ENCODE measurements at places on chromosomes 16 and 17.

DNA sequence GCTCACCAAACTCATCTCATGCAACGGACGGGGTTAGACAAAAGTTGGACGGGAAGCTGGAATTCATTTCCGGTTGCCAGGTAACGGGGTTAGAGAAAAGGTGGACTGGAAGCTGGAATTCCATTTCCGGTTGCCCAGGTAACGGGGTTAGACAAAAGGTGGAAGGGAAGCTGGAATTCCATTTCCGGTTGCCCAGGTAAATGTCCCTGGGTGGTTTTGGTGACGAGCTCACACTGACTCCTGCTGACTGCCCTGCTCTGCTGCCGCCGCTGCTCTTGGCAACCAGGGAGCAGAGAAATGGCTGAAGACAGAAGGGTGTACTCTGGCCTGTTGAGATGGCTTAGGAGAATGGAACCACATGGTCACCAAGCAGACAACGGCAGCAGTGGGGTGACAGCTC is 170.3 kb upstream of the RPH3AL start:
- no peak for DNase-seq

DNA sequence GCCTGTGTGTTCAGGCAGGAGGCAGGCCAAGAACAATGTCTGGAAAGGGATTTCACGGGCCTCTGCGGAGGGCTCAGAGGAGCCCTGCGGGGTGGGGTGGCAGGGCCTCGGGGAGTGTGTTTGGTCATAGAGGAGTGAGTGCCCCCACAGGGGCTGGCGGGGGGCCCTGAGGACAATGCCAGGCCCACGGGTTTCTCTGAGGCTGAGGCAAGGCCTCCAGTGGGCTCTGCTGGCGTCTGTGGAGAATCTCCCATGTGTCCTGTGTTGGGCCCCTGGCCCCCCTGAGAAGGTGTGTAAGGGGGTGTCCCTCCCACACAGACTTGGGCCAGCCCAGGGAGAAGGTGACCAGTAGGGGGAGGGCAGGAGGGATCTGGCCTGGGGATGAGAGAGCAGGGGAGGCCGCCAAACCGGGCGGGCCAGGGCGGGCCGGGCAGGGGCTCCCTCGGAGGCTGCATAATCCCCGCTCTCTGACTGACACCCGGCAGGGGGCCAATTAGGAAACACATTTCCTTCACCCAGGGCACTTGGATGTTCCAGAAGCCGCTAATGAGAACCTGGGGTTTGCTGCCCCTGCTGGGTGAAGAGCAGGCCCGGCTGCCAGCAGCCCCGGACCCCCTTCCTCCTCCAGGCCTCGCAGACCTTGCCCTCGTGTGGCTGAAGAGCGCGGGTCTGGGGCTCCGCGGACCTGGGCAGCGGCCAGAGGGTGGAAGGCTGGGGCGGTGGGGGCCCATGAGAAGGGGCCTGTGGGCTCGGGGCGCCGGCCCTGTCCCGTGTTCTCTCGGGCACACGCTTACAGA is 204.2 kb downstream of the NTN1 start:
- no peak for DNase-seq

GRCh38 chr16:12348733-12349704 is 372.5 kb downstream of the SNX29 start:
- no peak for DNase-seq

DNA sequence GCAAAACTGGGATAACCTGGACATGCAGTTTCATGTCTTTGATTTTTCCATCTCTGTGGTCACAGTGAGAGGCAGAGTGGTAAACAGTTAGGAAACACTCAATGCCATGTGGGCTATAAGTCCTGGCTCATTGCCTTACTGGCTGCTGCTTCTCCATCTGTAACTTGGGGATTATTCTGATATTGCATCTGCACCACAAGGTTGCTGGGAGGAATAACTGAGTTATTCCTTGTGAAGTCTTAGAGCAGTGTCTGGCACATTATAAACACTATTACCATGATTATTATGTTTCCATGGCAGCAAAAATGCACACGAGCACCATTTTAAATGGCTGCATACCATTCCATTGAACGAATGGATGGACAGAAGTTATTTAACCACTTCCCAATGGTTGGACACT is 111.7 kb upstream of the CDH5 start:
- no peak for DNase-seq

GRCh38 chr16:85838381-85838780 is 38.9 kb downstream of the COX4I1 start:
- DNase-seq = no peak

GRCh38 chr17:2347805-2348685 is 10.7 kb downstream of the SGSM2 start:
- peak; percentile 57 for DNase-seq

- DNase-seq = no peak
Measured at GRCh38 chr16:54422159-54422558, 135.6 kb upstream of the IRX3 start.

DNA sequence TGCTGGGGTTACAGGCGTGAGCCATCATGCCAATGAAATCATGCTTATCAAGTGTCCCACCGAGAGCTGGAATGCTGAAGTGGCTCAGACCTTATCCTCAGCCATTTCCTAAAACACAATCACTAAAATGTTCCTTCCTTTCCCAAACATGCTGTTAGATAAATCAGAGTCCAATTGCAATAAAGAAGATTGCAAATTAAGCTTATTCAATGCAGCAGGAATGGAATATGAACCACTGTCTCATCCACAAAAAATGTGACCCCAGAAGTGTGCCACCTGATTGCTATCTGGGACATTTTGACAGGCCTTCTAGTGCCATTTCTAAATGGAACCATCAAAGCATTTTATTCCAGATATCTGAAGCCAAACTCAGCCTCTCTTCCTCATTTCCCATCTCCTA is 205.5 kb upstream of the CDH11 start:
- DNase-seq = no peak

- peak; percentile 72 for DNase-seq
Measured at GRCh38 chr17:82734987-82735866, at the start of gene FN3K. FN3K (plus strand) TSS chr17:82735615; CDS start chr17:82735637, 22 bp downstream.

DNA sequence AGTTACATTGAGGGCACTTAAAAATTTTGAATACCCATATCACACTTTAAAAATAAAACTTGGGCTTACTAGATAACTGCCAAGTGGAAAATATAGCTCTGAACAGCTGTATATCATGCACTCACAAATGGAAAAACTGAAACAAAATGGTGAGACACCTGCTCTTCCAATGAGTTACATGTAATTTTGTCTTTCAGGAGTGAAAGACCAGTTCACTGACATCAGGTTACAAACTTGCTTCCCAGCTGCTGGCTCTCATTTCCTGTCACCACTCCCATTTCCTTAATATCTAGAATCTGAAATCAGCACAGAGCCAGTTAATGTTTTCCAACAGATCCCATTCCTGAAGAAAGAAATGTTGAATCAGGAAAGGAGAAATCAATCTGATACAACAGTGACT is 10.8 kb downstream of the CSNK2A2 start:
- DNase-seq = no peak

DNA sequence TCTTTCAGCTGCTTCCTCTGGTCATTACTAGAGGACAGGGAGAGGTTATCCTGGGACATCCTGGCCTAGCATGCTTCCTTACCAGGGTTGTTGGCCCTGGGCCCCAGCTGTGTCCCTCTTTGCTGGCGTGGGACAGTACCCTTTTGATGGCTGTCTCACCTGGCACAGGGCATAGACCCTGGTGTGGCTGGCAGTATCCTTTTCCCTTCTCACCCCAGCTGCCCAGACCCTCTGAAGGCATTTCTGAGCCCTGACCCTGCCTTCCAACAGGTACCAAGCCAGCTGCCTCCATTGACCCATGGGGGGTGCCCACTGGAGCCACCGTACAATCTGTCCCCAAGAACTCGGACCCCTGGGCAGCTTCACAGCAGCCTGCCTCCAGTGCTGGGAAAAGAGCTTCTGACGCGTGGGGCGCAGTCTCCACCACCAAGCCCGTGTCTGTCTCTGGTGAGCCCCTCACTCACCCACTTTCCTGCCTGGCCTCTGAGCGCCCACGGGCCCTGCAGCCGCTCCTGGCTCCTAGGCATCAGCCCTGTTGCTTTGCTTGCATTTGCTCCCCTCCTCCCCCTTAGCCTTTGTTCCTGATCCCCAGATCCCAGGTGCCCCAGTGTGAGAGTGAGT is 34.0 kb downstream of the B9D1 start:
- DNase-seq = no peak

DNA sequence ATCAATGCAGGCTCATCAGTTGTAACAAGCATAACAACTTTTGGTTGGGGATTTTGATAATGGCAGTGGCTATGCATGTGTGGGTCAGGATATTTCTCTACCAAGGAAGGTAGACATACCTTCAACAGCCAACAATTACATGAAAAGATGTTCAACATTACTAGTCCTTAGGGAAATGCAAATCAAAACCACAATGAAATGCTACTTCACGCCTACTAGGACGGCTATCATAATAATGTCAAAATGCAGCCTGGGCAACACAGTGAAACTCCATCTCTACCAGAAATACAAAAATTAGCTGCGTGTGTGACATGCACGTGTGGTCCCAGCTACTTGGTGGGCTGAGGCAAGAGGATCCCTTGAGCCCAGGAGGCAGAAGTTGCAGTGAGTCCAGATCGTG is 7.3 kb upstream of the SLC5A10 start:
- DNase-seq = no peak

DNA sequence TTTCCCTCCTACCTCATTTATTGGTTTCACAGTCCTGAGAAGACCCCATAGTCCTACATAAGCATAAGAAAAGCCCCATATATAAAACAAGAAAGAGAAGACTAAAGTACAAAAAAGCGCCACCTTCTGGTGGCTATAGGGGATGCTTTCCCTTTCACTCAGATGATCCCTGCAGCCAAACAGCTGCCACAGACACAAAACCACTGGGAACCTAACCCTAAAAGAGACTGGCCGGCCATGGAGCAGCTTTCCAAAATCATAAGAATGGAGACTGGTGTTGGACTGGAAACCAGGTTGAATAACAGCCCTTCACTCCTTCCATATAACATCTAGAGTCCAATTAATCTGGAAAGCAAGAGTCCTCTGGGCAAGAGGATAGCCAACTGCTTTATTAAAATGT is 11.4 kb downstream of the DYNC1LI2 start:
- DNase-seq = no peak

- peak; percentile 25 for DNase-seq
Measured at GRCh38 chr17:12605222-12605621, 60.5 kb upstream of the MYOCD start.

DNA sequence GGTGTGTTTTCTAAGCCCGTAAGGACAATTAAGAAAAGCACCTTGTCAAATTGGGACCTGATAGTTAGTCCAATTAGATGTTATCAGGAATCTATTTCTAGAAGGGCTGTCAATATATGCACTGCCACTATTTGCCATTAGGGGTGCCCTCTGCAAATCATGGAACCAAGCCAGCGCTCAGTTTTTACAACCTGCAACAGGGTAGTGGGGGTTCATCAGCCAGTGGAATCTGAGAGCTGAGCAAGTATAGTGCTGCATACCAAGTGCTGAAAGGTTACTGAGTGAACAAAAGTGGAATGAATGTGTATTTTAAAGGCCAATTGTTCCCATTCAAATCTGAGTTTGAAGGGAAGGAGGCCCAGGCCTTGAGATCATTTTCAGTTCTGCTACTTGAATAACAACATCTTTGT is 10.4 kb downstream of the PRR11 start:
- DNase-seq = peak; percentile 31

GRCh38 chr16:55289353-55289752 is 34.6 kb upstream of the IRX6 start:
- no peak for DNase-seq

DNA sequence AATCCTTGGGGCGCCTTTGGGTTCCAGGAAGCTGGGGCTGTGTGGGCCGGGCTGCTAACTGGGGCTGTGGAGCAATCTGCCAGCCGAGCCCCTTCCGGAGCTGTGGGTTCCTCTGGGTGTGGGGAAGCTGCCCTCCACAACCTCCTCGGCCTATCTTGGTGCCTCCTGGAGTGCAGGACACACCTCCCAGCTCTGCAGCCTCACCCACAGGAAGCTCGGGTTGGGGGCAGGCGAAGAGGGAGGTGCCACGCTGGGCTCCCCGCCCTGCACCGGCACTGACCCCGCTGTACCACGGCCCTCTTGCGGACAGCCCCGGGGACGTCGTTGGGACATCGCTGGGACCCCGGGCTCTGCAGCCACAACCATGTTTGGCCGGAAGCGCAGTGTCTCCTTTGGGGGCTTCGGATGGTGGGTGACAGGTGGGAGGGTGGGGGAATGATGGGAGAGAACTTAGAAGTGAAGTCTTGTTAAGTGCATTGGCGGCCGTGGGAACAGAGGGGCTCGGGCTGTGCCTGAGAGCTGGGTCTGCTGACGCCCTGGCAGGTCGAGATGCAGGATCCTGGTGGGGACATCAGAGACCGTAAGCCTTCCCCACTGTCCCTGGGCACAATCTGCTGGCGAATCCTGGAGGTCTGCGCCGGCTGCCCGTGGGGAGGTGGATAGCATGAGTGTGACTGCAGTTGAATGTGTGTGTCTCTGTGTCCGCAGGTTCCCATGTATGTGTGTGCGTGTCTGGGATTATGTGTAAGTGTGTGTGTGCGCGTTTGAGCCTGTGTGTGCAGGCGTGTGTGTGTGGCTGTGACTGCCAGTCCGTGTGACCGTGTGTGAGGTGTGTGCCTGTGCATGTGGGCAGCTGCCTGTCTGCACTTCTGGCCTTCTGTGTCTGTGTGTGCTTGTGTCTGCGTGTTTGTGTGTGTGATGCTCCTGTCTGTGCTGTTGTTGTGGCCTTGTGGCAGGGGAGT is at the start of gene RAP1GAP2:
Gene RAP1GAP2 (plus strand): TSS at position 275 of the 962 bp plus-strand sequence. CDS start 90 bp downstream, at position 365.
- peak; percentile 79 for DNase-seq

DNA sequence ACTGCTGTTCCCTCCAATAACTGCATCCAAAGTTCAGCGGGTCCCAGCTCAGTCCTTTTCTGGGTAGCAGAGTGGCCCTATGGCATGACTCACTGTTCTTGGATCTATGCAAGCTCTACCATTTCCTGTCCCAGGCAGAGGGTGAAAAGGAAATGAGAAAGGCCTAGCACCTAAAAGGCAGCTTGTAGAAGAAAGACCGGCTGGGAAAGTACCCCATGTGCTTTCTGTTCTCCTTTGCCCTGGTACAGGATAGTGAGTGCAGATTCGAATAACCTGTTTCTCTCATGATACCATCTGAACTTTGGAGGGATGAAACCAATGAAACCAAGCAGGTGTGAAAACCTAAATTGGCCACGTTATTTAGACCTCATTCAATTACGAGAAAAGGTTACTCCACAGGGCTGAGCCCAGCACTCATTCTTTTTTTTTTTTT is 12.7 kb upstream of the HASPIN start:
- DNase-seq = no peak

GRCh38 chr17:45311760-45312476 is 4.9 kb downstream of the MAP3K14 start:
- peak; percentile 82 for DNase-seq

DNA sequence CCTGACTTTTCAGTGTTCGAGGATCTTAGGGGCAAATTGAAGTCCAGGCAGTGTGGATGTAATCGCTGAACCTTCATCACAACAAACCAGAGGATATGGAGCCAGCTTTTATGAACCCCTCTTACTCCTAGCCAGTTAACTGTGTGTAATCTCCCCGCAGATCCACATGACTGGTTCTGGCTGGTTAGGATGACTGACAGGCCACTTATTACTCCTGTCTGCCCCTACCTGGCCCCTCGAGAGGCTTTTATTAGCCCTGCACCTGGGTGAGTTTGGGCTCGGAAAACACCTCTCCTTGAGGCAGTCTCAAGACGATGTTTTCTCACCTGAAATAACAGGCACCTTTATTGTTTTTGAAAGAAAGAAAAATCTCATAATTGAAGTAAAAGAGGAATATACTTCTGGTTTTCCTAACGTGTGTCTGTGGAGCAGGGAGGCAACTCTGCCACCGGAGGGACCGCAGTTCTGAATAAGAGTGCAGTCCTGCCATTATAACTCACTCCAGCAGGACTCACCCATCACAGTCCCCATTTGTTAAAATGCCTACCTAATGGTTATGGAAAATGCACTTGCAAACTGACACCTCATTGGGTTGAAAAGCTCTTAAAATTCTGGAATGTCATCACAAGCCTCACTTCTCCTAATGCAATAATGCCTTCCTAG is 291.9 kb upstream of the N4BP1 start:
- DNase-seq = no peak

All from left colon (tissue), 2 donors.